ENCODE measurements at places on chromosomes 1 and 21.

- DNase-seq, result no peak
Observed at GRCh38 chr21:17793246-17794123, 25.7 kb downstream of the C21orf91 start.

DNA sequence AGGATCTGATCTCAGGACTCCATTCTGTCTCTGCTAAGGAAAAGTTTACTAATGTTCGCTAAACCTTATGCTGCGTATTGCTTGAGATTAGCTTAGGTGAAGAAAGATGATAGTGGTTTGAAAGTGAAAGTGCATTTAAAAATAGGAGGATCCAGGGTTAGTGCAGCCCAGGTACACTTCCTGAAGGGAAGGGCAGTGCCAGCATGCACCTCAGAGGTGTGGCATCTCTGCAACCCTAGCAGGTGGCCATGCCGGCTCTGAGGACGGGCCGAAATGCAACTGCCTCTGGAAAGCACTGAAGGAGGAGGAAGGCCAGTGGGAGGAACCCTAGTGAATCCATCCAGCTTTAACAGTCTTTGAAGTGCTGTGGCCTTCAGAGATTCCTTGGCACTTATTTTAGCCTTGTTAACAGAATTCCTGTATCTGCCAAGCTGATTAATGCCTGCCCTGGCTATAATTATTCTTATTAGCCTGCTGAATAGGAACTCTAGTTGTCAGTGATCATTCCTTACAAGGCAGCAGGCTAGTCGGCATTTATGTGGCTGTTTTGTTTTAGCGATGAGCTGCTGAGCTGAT lies 5.5 kb downstream of the PTGFRN start:
- DNase-seq, result no peak

GRCh38 chr1:101250656-101251272 lies 13.9 kb downstream of the S1PR1 start:
- DNase-seq, result no peak

DNA sequence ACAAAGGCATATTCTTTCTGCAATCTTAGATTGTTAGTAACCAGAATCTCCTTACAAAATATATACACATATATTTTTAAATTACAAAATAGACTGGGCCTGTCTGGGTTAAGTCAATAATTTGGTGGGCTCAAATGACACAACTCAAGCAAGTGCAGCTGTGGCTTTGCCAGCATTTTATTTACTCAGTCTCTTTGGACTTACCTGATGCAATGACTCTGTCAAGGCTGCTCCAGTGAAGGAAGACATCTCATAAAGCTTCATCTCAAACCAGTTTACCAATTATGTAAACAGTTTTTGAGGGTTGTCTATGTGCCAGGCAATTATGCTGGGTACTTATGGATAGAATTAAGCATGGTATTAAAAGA lies 22.8 kb upstream of the ABCA4 start:
- DNase-seq, result no peak

GRCh38 chr1:204863024-204863423 lies 7.6 kb upstream of the NFASC start:
- DNase-seq, result no peak

DNA sequence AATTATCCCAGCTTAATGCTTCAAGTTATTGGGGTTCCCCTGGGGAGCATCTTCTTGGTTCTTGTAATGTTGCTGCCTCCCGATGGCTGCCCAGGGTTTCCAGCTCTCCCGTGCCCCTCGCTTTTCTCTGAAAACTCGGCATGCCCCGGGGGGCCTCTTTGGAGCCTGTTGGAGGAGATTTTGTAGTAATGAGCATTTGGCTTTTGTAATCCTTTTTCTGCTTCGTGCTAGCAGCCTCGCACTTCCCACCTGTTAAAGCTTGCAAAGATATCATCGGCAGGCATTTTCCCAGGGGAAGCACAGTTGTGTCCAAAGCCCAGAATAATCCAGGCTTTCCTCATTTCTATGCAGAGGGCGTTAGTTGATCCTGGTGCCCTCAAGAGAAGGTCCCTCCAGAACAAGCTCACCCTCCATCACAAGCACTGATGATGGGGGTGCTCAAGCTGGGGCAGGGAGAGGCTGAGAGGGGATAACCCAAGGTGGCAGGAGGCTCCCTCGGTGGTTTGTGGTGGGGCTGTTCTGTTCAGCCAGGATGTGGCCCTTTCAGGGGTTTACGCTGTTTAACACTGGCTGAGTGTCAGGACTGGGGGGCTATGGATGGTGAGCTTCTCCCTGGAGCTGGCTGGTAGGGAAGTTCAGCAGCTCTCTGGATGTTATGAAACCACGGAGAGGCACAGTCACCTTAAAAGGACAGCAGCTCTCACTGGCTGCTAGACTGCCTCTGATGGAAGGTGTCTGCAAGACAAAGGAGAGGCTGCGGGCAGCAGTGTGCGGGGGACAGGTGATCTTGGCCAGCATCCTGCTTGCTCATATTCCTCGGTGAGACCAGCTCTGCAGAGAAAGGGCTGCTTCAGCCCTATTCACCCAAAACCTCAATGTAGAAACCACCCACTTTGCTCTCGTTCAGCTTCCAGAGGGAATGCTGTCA lies 477.1 kb upstream of the VAMP3 start:
- no peak for DNase-seq

- no peak for DNase-seq
Observed at GRCh38 chr1:113124366-113124765, 51.4 kb downstream of the LRIG2 start.

DNA sequence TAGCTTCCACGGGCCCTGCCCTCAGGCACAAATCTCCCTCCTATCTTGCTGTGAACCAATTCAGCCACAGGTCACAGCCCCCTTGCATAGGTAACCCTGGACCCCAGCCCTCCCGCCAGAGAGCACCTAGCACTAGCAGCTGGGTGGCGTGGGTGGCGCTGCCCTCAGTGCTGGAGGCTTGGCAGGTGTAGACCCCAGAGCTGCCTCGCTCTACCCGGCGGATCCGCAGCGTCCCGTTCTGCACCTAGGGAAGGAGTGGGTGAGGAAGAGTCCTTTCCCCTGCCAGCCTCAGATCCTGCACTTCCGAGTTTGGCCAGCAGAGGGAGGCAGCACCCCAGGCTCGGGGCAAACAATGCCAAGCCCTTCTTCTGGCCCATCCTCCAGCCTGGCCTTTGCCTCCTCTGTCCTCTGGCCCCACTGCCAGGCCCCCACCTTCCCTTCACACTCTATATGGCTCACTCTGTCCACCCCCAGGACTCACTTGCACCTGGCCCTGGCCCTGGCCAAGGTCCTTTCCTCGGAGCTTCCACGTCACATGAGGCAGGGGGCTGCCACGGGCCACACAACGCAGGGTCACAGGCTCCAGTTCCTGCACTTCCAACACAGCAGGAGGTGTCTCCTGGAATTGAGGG lies 9.0 kb downstream of the IGSF9 start:
- DNase-seq, result no peak

- no peak for DNase-seq
Observed at GRCh38 chr1:152667648-152668047, 4.5 kb downstream of the LCE2D start.

- DNase-seq, result no peak
Observed at GRCh38 chr21:34670962-34671348, 2.2 kb downstream of the CLIC6 start.

GRCh38 chr1:180309338-180309737 lies 79.3 kb downstream of the LHX4 start:
- DNase-seq, result no peak
